Breast epithelium (tissue), 4 donors: ENCODE measurements at places on chromosomes 6 and 20.

DNA sequence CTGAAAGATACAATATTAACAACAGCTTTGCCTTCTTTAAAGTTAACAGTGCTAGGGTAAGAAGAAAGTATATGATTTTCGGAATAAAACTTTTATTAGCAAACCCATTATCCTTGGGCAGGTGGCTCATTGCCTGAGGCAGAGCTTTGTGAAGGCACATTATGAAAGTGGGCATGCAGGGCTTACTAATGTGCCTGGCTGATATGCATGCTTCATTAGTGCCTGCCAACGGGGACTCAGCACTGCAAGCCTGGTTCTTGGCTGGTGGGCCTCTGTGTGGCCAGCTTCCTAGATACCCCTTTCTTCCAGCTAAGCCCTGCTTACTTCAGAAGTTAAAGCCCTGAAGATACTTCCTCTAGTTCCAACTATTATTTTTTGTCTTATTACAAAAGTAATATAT lies 481.6 kb downstream of the ADGRB3 start:
- DNase-seq, result no peak

DNA sequence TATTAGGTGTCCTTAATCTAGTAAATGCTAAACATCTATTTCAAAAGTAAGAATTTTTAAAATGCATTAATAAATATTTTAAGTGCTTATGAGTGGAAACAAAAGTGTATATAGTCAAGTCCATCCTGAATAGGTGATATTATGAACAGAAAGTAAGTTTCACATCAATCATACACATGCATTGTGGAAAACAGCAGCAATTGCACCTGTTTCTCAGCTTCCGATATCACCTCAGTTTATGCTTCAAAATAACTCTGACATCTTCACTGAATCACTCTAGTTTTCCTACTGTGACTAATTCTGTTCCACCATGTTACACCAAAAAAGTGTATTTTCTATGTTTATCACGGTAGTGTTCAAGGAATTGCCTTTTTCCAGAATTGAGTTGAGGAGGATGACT lies 172.6 kb upstream of the MANEA start:
- no peak for DNase-seq

DNA sequence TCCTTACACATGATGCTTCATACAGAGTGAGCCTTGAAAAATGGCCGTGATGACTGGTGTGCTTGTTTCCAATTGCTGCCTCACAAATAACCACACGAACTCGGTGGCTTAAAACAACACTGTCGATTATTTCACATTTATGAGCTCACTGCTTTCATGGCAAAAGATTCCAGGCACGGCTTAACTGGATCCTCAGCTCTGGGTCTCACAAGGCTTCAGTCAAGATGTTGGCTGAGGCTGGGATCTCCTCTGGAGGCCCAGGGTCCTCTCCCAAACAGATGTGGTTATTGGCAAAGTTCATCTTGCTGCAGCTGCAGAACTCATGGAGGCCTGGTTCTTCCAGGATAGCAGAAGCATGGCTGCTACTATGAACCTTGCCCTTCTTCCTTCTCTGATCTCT lies 144.6 kb downstream of the TFAP2C start:
- no peak for DNase-seq

DNA sequence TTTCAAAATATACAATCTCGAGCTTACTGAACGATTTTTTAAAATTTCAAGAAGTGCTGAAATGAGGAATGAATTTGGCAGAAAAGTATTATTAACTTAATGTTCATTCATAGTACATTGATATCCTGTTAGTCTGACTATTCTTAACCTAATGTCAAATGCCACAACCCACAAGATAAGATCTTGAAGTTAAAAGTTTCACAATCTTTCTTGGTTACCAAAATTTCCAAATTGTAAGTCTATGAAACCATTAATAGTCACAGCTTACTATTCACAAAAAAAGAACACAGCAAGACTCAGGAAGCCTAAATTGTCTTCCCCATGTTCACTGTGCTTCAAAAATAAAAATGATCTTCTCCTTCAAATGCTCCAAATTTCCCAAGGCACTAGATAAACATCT lies 71.3 kb downstream of the HACE1 start:
- no peak for DNase-seq

DNA sequence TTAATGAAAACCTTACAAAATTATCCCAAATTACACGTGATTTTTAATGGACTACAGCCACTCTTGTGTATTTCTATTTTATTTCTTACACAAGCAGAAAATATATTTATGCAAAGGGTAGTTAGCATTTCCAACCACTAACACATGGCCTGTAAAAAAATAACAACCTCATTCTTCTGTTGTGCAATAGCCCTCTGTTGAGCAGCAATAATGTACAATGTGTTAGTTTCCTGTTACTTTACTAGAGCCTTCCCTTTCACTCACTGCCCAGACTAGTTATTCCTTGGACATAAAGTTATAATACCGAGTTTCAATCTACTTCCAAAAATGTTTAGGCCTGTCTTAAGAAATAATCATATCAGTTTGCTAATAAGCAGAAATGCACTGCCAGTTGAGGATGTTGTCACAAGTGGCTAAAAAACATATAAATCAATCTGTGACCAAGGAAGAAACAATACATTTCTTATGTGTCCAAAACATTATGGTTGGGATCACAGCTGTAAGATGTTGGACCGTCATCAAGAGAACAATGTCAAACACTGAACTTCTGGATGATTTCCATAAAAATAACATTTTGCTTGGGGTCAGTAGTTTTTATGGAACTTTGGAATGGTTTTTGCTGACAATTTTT lies 73.6 kb upstream of the RNF146 start:
- no peak for DNase-seq

DNA sequence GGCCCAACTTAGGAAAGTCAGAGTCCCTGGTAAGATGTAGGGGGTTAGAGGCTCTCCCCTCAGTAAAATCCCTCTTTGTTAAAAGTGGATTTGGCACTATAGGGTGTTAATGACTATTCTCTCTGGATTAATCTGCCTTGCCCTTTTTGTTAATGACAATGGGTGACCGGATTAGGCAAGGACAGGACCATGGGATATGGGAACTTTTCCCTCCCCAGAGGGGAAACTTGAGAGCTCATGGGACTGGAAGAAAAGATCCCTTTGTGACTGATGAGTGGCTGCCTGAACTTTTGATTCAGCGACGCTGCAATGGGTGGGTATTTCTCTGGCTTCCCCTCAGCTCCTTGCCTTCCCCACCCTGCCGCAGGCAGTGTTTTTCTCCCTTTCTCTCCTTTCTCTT lies 12.2 kb upstream of the TAAR9 start:
- DNase-seq, result no peak

GRCh38 chr20:50251992-50252511 lies 61.4 kb downstream of the CEBPB start:
- DNase-seq, result no peak

DNA sequence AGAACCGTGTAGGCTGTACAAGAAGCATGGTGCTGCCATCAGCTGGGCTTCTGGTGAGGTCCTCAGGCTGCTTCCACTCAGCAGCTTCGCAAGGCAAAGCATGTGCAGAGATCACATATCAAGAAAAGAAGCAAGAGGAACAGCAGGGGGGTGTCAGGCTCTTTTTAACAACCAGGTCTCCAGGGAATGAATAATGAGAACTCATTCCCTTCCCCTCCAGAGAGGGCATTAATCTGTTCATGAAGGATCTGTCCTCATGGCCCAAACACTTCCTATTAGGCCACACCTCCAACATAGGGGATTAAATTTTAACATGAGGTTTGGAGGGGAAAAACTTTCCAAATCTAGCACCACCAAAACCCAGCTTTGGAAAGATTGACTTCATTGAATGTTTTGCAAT lies 20.0 kb downstream of the GINM1 start:
- no peak for DNase-seq
